HS-5 (cell line): ENCODE measurements at places on chromosomes 5 and 9.

DNA sequence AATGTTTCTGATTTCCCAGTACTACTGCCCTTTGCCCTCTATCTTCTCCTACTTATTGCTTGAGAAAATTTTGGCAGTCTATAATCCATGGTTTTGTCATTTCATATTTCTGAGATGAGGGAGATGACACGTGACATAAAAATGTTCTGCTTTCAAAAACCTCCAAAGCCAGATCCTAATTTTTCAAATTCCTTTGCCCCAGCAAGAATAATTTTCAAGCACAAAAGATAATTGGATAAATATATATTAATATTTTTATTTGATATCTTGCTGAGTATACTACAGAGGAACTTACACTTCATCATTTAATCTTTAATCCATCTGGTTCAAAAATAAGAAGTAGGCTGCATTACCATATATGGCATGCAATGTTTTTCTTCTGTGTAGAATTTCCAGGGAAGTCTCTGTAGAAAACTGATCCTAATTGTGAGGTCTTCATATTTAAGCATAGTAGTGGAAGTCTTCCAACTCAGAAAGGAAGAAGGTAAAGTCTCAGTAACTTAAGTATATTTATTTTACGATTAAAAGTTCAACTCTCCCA lies 1738.8 kb downstream of the EFNA5 start:
- DNase-seq = peak; percentile 54

GRCh38 chr9:94802793-94803192 lies 76.3 kb downstream of the AOPEP start:
- DNase-seq = no peak

DNA sequence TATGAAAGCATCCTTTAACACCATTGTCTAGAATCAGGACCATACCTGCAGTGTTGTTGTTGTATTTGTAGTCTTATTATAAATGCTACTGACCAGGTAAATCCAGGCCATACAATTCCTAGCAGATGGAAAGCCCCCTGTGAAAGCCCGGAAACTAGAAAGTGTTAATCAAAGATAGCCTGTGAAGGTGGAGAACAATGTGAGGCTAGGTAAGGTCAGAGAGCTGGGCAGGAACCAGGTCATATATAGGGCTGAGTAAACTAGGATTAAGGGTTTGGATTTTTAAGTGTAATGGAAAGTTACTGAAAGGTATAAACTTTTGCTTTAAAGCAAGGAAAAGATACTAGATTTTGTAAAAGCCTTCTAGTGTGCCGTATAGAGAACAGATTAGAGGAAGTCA lies 6.7 kb downstream of the LRRC70 start:
- DNase-seq = no peak

DNA sequence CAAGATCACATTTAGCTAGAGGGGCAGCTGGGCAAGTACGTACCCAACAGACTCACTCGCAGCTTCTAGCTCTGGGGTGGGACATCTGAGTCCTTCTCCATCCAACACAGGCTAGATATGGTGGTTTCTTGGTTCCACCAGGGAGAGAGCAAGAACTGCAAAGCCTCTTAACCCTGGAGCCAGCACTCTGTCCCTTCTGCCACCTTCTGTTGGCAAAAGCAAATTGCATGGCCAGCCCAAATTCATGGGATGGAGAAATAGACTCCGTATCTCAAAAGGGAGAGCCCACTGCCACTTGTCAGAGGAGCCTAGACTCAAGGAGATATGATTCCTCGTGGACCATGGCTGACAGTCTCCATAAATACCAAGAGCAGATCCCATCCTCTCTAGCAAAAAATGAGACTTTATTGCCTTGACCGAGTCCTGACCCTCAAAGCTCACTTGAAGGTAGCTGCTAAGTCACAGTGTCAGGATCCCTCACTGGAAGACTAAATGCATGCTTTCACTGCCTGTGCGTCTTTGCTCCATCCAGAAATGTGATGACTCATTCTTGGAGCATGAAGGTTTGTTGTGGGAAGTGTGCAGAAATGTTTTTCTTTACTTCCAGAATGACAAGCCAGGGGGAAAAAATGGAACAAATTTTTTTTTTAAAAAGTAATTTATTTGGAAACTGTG lies 28.8 kb upstream of the ROR2 start:
- peak; percentile 49 for DNase-seq

- no peak for DNase-seq
Measured at GRCh38 chr5:144405991-144406390, 235.3 kb downstream of the KCTD16 start.

- peak; percentile 33 for DNase-seq
Measured at GRCh38 chr9:32899181-32899580, 102.2 kb downstream of the APTX start.

- no peak for DNase-seq
Measured at GRCh38 chr5:54390539-54391031, 64.9 kb upstream of the HSPB3 start.

GRCh38 chr9:33329117-33329563 lies 38.8 kb downstream of the NFX1 start:
- peak; percentile 95 for DNase-seq

DNA sequence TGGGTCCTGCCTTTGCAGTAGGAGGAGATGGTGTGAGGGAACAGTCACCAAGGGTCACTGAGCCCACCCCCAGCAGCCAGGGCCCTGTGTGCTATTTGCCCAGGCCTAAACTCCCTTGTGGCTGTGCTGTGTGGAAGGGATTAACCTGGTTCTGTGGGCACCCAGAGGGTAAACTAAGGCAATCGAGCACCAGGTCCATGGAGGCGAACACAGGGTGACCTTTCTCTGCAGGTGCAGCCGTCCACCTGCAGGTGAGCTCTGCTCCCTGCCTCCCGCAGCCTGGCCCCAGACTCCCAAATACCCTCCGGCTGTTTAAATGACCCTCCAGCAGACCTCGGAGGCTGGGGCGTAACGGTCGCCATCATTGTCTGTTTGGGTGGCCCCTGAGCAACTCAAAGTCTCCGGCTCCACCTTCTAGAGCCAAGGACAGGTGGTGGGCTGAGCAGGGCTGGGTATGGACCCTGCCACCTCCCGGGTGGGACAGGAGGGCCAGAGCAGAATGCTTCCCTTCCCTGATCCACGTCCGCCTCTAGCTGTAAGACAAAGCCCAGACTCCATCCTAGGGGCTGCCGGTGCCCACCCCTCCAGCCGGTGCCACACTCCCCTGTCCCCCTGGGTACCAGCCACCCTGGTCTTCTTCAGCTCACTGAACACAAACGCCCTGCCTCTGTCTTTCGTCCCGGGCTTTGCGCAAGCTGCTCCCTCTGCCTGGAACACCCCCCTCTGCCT lies 34.1 kb upstream of the FIBCD1 start:
- DNase-seq = no peak

GRCh38 chr9:111356481-111357244 lies 26.6 kb upstream of the OR2K2 start:
- peak; percentile 72 for DNase-seq

DNA sequence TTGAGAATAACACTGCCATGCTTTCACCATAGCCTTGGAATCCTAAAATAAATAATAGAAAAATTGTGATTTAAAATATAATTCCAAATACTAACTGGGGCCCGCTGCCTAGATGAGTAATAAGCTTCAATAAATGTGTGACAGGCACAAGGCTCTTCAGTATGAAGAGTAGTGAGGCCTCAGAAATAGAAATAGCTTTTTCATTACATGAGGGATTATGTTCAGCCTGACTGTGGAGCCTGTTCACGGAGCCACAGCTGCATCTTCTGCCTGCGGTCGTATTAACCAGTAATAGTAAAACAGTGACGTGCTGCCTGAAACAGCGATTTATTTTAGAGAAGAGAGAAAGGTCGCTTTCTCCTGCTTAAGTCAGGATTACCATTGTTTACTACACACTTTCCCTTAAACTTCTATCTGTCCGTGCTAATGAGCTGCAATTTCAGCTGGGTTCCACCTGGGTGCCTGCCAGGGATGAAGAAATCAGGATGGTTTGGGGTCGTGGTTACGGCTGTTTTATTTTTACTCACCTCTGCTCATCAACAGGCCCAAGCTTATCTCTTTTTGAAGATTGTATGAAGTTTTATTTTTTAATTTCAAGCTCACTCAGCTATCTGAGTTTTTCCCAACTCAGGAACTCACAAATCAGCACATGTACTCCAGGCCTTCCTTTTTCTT lies 284.9 kb upstream of the WWC1 start:
- no peak for DNase-seq

DNA sequence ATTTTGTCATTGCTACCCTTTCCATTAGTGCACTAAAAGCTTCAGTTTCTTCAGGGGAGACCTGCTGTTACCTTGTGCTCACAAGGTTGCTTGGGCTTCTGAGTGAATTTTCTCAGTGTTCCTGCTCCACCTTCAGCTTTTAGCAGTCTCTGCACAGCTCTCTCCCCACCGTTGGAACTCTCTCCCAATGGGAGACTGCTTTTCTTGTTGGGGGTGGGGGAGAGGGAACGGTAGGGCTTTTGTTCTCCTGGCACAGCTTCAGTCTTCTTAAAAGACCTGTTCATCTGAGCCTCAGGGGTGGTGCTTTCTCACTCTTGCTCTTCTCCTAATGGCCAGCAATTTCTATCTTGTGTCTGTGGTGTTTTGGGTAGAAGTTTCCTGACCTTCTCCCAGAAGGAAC lies 915.7 kb downstream of the EFNA5 start:
- no peak for DNase-seq

- DNase-seq = no peak
Measured at GRCh38 chr9:95382433-95382832, 64.9 kb upstream of the FANCC start.

GRCh38 chr9:121298689-121299466 lies 30.9 kb downstream of the GSN start:
- DNase-seq = no peak

GRCh38 chr5:159199225-159199624 lies 10.1 kb downstream of the RNF145 start:
- DNase-seq = no peak

- DNase-seq = no peak
Measured at GRCh38 chr9:6884101-6884500, 126.3 kb downstream of the KDM4C start.

GRCh38 chr5:112006721-112007120 lies 249.7 kb upstream of the NREP start:
- no peak for DNase-seq

DNA sequence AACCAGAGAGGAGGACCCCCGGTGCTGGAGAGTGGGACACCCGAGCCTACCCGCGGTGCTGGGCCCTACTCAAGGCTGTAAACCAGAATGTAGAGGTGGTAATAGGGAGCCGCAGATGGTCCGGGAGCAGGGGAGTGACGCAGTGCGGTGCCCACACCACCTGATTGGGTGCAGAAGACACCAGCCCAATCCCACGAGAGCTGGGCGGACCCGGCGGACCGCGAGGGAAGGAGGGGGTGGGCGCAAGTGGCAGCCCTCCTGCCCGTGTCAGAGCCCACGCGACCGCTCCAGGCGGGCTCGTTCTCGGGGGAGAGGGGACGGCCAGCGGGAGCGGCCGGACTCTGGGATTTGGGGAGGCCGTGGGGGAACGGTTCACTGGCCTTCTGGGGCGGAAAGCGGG lies 71.2 kb downstream of the C9orf50 start:
- DNase-seq = no peak

- no peak for DNase-seq
Measured at GRCh38 chr9:18549772-18550171, 75.8 kb downstream of the ADAMTSL1 start.

GRCh38 chr9:34405719-34406118 lies 29.0 kb upstream of the MYORG start:
- no peak for DNase-seq

DNA sequence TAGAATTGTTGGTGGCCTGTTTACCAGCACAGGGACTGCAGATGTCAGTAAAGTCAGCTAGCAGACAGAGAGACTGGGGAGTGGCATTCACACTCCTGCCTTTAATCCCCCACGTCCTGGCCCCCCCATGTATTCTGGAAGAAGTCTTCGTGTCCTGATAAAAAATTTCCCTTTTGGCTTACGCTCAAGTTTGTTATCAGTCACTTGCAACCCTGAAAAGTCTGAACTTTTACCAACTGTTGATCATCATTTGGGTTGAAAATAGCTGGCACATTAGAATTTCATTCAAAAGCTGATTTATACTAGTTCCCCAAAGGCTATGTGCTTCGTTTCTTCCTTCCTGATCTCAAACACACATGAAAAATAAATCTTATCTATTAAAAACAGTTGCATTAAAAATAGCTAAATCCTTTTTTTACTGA lies 5.8 kb upstream of the CRHBP start:
- DNase-seq = no peak

DNA sequence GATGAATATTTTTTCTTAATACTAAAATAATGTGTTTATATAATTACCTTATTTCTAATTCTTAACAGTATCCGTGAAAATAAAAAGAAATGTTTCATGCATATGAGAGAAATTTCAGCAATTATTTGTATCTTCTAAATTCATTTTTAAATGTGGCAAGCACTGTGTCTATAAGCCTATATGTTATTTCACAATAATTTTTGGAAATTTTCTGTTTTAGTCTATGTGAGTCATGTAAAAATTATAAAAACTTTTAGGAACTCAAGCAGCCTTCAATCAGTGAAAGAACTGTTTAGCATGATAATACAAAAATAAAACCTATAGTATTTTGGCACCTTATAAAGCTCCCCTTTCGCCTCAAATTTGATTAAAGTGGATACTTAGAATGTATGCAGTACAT lies 96.8 kb downstream of the ZCCHC7 start:
- no peak for DNase-seq

- DNase-seq = no peak
Measured at GRCh38 chr9:5813824-5814223, 19.1 kb downstream of the ERMP1 start.

- DNase-seq = no peak
Measured at GRCh38 chr5:78787783-78788182, 139.2 kb upstream of the LHFPL2 start.

GRCh38 chr5:8288897-8289516 lies 420.1 kb downstream of the MTRR start:
- no peak for DNase-seq

- DNase-seq = no peak
Measured at GRCh38 chr5:40481241-40481640, 198.5 kb upstream of the PTGER4 start.

DNA sequence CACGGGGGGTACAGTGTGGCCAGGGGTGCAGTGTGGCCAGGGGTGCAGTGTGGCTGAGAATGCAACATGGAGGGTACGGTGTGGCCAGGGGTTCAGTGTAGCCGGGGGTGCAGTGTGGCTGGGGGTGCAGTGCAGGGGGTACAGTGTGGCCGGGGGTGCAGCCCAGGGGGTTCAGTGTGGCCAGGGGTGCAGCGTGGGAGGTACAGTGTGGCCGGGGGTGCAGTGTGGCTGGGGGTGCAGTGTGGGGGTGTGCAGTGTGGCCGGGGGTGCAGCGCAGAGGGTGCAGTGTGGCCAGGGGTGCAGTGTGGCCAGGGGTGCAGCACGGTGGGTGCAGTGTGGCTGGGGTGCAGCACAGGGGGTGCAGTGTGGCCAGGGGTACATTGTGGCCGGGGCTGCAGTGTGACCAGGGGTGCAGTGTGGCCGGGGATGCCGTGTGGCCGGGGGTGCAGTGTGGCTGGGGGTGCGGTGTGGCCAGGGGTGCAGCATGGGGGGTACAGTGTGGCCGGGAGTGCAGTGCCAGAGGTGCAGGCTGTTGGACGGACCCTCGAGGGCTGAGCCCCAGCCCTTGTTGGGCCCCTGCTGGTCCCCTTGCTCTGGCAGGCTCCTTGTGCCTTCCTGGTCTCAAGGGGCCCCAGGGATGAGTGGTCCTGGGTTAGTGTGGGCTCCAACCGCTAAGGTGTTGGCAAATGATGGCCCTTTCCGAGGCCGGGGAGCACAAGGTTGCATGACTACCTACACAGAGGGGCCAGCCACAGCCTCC lies 17.9 kb downstream of the TPPP start:
- no peak for DNase-seq

- no peak for DNase-seq
Measured at GRCh38 chr5:139454568-139455290, 7.8 kb downstream of the ECSCR start.

- no peak for DNase-seq
Measured at GRCh38 chr5:169649486-169649885, 12.4 kb downstream of the DOCK2 start.

- no peak for DNase-seq
Measured at GRCh38 chr9:77673941-77674791, 26.0 kb upstream of the GNA14 start.
